ENCODE measurements at places on chromosomes 2 and 18.

DNA sequence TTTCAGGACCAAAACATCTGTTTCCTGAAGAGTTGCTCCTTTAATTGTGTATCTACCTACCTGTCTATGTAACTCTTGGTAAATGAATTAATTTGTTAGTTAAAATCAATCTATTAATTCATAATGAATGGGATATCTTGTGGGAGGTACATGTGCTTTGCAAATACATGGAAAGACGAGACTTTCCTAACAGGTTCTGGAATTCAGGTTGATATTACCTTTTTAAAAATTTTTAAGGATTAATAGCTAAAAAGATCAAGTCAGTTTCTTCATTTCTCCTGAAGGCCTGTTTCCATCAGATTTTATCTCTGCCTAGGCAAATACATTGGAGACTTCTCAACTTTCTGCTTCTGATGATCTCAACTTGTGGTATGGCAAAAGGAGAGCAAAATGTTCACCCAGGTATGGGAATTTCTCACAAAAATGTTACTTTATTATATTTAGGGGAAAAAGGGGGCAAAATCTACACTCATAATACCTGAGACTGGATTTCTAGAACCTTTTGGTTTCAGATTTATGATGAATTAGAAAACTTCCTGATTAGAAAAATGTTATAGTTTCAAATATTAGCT is 7.4 kb downstream of the TFPI start:
- DNase-seq: no peak

DNA sequence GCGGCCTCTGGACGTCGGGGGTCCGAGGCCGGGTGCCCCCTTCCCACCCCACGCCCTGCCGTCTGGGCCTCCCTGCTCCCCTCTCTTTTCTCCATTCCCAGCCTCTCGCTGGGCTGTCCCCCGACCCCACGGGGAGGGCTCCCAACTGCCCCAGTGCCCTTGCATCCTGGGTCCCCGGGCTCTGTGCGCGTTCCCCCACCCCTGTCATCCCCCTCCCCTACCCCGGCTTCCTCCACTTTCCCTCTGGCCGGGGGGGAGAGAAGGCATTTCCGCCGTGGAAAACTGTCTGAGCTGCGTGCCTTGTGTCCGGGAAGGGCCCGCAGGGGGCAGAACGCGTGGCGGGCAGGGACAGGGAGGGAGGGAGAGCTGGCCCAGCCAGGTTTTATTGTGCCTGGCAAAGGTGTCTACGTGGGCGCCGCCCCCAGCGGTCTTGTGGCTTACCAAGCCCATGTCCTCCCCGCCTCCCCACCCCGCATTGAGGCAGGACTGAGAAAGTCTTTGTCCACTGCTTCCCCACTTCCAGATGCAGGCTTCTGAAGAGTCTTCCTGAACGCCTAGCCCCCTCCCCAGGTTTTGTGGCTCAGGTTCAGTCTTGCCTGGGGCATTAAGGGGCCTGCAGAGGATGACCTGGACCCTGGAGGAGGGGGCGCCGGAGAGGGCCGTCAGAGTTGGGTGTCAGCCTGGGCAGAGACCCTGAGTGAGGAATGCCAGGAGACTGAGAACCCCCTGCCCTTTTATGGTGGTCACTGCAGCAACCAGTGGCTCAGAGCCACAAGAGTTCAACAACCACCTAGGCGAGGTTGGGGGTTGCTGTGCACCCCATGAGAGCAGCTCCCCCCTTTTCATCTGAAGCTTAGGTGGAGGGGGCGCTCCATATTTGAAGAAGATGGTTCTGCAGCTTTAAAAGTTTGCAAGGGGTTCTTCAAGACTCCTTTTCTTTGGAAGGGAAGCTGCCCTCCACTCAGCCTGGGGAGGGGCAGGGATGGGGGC is 1.3 kb downstream of the ITM2C start:
- peak; percentile 14 for DNase-seq

DNA sequence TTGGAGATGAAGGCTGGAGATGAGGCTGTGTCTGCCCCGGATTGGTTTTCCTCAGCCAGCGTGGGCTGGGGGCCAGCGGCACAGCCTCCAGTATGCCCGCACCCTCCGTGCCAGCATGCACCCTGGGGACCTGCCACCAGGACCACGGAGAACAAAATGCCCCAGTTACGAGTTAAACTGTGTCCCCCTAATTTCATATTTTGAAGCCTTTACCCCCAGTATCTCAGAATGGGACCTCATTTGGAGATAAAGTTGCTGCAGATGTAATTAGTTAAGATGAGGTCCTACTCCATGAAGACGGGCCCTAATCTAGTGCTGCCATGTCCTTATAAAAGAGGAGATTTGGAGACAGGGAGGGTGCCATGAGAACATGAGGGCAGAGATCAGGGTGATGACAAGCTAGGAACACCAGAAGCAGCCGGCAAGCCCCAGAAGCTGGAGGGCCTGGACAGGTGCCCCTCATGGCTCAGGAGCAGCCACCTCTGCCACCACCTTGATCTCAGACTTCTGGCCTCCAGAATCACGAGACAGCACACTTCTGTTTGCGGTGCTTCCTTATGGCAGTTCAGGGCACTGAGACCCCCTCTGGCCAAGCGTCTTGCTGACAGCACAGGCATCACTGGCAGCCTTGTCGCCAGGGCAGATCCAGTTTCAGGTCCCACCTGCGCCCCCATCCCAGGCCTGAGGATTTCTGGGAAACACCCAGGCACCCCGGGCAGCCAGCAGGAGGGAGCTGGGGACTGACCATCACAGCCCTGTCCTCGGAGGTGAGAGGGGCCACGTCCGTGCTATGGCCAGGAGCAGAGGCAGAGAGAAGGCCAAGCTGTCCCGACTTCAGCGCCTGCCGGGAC is 29.4 kb downstream of the KIF1A start:
- no peak for DNase-seq

DNA sequence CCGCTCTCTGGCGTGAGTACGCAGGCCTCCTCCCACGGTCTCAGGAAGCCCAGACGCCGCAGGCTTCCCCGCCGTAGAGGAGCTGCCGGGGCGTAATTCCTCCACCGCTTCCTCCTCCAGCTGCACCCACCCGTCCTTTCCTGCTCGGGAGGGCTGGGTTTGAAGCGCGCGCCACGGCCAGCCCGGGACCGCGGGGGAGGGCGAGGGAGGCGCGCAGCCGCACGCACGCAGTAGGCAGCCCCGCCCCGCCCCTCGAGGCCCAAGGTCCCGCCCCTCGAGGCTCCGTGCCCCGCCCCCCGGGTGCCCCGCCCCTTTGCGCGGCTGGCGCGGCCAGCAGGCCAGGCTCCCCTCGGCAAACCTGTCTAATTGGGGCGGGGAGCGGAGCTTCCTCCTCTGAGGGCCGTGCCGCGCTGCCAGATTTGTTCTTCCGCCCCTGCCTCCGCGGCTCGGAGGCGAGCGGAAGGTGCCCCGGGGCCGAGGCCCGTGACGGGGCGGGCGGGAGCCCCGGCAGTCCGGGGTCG is at the start of gene MALT1:
Gene MALT1 (plus strand): TSS at position 355 of the 521 bp plus-strand sequence. CDS start 179 bp downstream, outside the sequence.
- peak; percentile 96 for DNase-seq

DNA sequence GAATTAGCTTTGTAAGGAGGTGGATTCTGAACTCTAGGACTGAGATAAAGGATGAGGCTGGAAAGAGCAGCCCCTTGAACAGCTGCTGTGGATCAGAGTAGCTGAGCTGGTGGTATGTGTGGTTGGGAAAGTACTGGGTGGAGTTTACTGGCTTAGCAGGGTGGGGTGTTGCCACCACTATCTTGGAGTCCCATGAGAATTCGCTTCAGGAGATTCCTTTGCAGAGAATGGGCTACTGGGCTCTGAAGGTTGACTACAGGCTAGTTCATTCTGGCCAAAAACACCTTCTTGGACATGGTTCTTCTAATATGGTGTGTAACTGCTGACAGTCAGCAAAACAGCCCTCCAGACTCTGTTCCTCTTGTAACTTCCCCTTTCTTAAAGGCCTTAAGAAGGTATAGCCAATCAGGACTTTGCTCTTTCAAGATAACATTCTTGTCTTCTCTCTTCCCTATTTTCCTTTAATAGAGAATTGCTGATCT is 52.7 kb downstream of the TET3 start:
- no peak for DNase-seq

DNA sequence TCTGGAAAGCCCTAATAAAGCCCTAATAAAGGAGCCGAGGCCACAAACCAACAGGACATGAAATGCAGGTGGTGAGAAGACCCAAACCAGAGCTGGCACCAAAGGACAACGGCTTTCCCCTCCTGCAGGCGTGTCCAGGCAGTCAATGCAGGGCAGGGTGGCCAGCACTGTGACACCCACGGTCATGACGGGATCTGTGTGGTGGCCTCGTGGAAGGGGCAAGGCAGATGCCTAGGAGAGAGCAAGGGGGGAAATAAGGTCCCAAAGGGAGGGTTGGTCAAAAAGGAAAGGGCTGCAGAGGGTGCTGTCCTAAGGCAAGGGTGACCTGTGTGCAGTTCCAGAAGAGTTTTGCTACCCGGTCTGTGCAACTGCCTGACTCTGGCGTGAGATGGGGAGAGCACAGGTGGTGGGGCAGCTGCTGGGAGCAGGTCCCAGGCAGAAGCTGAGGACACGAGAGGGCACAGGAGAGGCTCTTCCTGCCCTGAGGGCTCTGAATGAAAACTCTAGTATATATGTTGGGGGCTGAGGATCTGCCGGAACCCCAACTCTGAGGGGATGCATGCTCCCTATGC is 156.7 kb downstream of the TPO start:
- DNase-seq: no peak

- DNase-seq: no peak
These were observed 42.9 kb downstream of the MEX3C start for GRCh38 chr18:51154431-51155063.

- no peak for DNase-seq
These were observed 81.1 kb upstream of the CAVIN2 start for GRCh38 chr2:191927991-191928390.

DNA sequence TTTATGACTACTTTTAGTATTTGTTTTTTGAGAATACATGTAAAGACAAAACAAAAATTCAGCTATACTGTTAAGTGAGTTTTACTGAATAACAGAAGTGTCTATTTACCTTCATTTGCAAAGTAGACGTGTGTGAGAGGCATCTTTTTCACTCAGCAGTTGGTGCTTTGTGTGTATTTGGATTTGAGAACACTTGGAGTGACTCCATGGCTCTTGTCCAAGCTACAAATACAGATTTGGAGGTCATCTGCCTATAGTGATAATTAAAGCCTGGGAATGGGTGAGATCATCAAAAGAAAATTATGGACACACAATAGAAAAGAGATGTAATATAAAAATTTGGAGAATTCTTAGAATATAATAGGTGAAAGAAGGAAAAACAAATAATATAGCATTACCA is 6.2 kb downstream of the NAB1 start:
- peak; percentile 78 for DNase-seq

- DNase-seq: peak; percentile 63
These were observed 583 bp downstream of the CERS6 start for GRCh38 chr2:168456521-168457189.

- DNase-seq: peak; percentile 18
These were observed 580 bp upstream of the NDUFV2 start for GRCh38 chr18:9101730-9102507.

DNA sequence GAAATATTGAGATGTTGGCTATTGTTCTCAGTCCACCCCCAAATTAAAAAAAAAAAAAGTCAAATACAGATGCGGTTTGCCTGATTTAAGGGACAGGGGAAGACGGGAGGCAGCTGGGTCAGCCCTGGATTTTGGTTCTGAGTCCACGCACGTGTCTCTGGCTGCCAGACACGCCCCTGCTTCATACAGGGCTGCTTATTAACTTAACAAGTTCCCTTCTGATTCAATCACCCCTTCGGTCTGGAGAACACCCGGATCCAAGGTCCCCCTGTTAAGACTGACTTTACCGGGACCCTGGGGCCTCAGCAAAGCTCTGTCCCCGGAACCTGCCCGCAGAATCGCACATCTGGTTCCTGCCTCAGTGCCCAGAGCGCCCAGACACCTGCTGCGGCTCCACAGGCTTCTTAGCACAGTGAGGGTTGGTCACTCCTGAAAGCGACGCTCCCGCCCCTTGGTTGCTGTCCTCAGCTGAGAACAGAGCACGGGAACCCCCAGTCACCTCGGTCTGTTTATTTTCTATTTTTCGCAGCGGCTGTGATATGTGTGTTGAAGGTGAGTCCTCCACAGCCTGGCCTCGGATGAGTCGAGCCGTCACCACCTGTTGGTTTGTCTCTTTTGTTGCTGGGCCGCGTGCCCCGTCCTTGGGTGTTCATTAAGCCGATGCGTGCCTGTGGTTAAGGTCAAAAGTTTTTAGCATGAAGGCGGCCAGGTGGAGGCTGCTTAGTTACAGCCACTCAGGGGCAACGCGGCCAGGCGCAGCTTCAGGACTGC is 57.2 kb downstream of the RTP5 start:
- DNase-seq: no peak

GRCh38 chr2:129861666-129862288 is 117.7 kb upstream of the RAB6C start:
- DNase-seq: no peak

DNA sequence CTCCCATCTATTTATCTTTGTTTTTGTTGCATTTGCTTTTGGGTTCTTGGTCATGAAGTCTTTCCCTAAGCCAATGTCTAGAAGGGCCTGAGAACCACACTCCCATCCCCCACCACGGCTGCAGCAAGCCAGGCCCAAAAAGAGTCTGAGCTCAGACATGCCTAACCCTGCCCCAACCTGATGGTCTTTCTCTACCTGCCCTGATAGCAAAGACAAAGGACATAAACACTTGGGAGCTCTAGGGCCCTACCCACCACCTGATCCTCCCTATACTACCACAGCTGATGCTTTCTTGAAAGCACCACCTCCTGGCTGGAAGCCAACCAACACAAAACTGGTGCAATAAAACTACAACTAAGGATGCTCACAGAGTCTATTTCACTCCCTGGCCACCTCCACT is 233.4 kb downstream of the WDR7 start:
- no peak for DNase-seq

DNA sequence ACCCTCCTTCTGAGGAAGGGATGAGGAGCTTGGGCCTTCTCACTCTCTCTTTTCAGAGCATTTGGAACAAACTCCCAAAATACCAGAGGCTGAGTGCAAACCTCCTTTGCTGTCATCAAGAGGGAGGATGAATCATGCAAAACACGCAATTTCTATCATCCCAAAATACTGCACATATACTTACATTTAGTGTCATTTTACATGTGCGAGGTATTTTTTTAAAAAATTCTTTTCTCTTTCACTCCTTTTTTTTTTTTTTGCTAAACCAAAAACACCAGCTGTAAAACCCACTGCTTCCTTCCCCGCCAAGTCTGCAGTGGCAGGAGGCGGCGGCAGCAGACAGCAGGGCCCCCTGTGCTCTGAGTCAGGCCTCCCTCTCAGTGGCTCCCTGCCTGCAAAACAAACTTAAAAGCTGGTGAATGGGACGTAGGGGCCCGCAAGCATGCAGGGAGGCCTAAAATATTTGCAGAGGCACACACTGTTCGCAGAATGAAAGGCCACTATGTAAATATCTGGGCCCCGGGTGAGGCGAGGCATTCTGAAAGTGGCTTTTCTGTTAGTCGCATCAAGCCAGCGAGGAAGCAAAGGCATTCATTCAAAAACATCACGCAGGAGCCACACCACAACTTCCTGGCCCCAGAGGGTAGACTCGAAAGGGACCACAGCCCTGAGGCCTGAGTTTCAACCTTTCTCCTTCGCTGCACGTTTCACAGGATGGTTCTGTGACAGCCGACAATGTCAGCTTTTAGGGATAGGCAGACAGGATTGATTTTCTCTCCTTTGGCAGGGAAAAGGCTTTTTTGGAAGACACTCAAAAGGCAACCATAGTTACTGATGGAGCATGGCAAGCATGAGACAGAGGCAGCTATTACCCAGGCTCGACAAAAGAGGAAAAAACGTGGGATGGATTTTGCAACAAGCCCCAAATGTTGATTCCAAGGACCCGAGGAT is 73.4 kb downstream of the ACTR2 start:
- DNase-seq: peak; percentile 33
